Foreskin melanocyte (primary cell): ENCODE measurements at places on chromosomes 3 and 15.

DNA sequence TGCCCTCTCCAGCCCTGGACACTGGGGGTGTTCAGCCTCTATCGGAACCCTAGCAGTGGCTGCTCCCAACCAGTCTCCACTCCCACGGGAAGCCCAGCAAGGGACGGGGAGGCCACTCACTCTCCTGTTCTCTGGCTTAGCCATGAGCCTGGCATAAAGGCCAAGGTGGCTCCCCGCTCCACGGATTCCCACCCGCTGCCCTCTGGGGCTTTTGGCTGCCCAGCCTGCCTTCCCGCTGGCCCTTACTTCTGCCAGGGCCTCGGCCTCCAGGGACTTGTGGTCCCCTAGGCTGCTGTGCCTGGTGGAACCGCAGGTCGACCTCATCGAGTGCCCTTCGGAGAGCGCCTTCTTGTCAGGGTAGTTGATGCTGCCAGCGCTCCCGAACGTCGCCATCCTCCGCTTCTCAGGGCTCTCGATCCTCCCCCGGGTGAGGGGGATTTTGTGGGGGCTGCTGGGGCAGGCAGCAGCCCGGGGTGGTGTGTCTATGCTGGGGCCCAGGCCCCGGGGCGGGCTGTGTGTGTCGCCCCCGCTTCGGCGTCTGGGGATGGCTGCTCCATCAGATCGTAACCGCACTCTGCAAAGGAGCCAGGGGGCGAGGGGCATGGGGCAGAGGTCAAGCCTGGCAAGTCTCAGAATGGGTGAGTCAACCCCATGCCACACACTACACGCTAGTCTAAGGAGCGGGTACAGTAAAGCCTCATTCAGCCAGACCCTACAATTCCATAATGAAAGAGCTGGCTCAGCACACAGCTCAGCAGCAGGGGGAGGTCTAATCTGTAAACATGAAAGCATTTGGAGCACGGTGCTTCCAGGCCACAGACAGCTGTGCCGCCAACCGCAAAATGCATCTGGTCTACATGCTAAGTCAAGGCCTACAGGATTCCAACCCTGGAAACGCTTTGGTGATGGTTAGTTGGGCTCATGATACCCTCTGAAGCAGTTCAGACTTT lies 27.3 kb upstream of the RAD18 start:
- DNase-seq, result no peak

GRCh38 chr3:113140876-113141275 lies 70.5 kb upstream of the BOC start:
- no peak for DNase-seq

DNA sequence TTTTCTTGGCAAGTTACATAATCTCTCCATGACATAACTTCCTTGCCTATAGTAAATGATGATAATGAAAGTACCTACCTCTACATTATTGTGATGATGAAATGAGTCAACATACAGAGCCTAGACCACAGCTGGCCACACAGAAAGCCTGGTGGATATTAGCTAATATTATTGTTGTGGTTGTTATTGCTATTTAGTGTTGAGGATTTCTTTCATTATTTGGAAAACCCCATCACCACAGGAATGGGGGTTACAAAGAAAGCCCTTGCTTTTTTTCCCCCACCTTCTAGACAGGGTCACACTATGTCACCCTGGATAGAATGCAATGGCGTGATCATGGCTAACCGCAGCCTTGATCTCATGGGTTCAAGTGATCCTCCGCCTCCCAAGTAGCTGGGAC lies 125.0 kb downstream of the PDZRN3 start:
- DNase-seq, result no peak

- no peak for DNase-seq
Measured at GRCh38 chr3:10817506-10817905, 1.5 kb downstream of the SLC6A11 start.

DNA sequence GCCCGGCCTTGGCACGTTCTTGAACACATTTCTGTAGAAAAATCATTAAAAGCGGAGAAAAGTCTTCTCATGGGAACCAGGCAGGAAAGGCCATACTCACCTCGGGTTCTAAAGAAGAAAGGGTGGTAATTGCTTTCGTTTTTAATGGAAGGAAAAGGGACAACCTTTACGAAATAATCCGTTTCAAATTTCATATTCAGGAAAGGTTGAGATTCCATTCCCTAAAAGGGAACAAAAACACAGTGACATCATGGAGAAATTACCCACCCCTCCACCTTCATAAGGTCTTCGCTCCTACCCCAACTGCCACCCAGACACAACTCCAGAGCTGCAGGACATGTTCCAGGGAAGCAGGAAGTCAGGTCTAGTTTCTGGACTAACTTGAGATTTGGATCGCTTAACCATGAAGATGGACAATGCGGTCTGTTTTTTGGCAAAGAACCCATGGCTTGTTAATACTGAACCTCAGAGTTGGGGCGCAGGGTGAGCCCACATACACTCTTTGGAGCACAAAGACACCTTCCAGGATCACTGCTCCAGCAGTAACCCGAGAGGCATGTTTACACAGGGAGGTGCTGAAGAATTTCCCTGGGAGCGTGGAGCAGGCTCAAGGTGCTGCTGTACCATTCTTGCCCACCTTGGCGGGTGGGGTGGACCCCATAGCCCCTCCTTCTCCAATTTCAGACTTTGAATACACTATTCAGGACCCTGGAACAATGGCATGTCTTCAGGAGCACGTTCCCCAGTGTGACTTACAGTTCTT lies 49.2 kb downstream of the SPATA12 start:
- DNase-seq, result no peak

DNA sequence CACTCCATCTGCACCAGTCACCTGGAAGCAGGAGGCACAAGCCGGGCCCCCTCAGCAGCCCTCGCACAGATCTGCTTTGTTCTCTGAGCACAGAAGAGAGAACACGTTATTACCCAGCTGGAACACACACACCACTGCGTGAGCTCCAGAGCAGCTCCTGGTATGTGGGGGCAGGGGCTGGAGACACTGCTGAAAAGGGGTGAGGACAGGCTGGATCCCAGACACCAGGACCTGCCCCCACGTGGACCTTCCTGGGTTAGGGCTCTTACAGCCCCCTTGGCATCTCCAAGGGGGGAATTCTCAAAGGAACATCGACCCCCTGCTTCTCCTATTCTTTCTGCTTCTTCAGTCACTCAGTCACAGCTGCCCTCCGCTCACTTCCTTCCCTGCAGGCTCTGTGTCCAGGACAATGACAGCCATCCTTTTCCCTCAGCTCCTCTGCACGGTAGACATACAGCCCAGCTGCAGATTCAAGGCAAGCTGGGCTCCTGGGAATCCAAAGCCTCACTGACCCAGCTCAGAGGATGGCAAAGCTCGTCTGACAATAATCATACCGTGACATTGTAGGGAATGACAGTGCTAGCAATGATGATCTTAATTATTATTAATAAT lies 33.7 kb downstream of the PRR20G start:
- DNase-seq, result no peak

DNA sequence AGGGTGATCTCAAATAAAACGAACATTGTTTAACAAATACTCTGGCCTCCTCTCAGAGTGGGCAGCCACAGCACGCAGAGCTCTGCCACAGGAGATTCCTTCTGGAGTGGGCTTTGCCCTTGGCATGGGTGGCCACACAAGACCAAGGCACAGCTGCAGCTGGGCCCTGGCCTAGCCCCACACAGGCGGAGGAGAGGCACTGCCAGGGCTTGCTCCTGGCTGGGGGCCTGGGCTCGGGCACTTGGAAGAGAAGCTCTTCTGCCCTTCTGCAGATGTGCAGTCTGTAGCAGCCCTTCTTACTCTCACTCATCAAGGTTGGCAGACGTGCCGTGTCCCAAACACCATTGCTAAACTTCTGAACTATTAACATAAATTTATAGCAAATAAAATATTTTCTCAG lies 67.2 kb downstream of the CRTC3 start:
- no peak for DNase-seq

- no peak for DNase-seq
Measured at GRCh38 chr3:72536878-72537267, 311.4 kb downstream of the SHQ1 start.

- no peak for DNase-seq
Measured at GRCh38 chr3:147427746-147428145, 18.6 kb downstream of the ZIC1 start.

GRCh38 chr3:103440539-103441203 lies 1005.9 kb downstream of the ZPLD1 start:
- no peak for DNase-seq

DNA sequence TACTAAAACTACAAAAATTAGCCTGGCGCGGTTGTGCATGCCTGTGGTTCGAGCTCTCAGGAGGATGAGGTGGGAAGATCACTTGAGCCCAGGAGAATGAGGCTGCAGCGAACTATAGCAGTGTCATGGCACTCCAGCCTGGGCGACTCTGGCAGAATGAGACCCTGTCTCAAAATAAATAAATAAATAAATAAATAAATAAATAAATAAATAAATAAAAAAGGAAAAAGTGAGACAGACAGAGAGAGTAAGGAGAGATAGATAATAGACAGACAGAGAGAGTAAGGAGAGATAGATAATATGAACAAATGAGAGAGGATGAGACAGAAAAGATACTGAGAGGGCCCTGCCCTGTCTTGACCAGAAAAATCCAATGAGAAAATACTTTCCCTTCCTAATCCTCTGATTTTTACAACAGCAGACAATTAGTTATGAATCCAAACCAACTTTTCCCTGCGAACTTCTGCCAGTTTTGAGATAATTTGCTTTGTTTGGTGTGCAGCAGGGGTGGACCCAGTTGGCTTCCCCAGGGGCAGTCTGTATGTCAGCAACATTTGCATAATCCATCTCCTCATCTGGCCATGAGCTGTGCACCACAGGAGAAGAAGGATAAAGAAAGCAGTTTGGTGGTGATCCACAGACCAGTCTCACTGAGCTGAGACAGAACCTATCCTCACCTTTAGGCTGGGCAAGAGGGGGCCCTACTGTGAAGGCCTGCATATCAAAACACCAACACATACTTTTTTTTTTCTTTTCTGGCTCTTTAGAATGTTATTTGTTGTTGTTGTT lies 288.5 kb upstream of the WNT5A start:
- DNase-seq, result no peak

DNA sequence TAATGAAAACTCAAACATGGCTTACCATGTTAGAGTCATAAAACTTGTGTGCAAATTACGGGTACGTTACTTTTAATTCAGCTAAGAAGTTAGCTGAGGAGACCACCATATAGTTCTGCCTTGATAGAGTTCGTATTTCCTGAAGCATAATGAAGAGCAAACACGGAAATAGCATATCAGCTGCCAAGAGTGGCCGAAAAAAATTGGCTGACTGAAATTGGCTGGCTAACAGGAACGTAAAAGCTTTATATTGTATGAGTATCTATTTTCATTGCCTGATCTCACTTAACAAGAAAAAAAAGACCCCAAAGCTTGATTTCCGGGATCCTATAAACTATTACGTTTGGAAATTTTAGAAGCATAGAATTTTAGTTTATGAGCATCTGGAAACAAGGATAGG lies 1222.9 kb downstream of the ZPLD1 start:
- no peak for DNase-seq

DNA sequence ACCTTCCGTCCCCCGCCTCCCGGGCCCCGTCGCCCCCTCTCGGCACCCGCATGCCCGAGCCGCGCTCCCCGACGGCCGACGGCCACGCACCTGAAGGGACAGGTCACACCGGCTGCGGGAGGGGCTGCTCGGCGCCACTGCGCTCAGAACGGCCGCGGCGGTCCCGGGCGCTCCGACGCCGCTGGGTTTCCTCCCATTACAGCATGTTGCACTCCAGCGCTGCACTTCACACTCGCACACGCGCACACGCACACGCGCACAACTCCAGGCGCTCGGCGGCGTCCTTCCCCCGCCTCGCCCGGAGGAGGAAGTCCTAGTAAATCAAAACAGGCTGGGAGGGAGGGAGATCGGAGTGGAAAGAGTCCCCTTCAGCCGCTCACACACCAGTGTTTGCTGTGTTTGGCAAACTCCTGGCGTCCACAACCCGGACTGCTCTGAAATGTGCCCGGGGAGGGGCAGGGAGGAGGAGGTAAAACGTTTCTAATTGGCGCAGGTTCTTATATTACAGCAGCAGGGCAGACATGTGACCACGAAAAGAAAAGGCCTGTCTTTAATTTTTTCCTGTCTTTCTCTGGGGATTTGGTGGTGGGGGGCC lies 76.7 kb upstream of the VGLL4 start:
- DNase-seq, result peak; percentile 51

DNA sequence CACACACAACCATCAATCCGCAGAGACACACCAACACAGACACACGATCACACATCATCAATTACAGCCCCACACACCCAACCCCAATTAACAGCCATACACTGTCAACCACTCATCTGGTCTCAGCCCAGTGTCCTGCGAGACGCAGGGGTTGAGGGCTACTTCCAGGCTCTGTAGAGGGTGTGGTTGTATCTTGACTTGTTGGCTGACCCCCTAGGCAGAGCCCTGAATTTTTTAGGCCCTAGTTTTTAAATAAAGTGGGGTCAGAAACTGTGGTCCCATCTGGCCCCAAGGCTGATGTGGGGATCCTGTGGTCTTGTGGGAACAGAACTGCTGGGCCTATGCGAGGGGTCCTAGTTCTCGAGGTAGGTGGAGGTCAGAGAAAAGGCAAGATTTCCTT lies 9.2 kb downstream of the VILL start:
- DNase-seq, result no peak

- no peak for DNase-seq
Measured at GRCh38 chr15:67121644-67122605, 56.5 kb downstream of the SMAD3 start.

- no peak for DNase-seq
Measured at GRCh38 chr3:127529346-127530188, 61.0 kb downstream of the TPRA1 start.

- DNase-seq, result no peak
Measured at GRCh38 chr3:138549179-138549977, 44.7 kb downstream of the CEP70 start.

GRCh38 chr3:73601011-73601410 lies 23.7 kb downstream of the PDZRN3 start:
- DNase-seq, result no peak

DNA sequence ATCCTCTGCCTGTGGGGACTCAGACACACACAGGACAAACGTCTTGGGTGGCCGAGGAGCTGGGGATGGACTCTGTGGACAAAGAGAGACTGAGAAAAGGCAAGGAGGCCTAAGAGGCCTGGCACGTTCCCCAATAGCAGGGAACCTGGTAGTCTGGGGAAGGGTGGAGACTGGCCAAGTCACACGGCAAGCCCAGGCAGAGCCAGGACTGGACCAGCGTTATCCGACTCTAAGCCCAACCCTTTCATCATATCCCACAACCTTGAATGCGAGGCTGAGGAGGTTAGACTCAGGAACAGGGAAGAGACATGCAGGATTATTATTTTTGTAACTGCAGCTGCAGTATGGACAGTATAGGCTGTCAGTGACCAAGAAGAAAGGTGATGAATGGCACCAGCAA lies 53.4 kb downstream of the SLC6A11 start:
- no peak for DNase-seq

DNA sequence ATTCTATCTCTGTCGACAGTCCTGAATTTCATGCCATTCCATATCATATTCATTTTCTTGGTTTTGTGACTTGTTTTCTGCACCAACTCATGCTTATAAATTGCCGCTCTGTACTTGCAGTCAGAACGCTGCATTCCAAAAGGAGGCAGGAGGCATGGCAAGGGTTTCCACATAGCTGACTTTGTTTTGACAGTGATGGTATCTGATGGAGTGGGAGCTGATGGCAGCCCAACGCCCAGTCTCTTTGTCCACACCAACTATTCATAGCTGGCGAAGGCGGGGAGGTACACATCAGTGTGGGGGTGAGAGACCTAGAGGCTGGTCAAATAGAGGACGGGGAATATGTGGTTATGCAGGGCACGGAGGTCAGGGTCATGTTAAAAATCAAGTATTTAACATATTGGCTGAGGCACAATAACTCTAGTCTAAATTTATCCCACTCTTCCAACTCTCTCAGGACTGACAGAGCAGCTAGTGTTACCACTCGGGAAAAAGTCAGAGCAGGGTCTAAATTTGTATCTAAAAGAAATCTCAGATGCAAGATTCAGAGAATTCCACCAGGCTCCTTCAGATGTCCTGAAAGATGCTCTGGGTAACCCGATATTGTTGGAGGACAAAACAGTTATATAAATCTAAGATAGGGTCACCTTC lies 67.8 kb upstream of the ATP13A3 start:
- DNase-seq, result no peak
